ENCODE measurements at places on chromosomes 5 and 9. TPM values are rescaled to one million over a fixed set of nuclear protein-coding genes. Genes with fewer than 3 reads are reported as not detected.

PRR7 gene
- total RNA-seq: 30.9 TPM

C9orf153 gene
- total RNA-seq: not detected

DNA sequence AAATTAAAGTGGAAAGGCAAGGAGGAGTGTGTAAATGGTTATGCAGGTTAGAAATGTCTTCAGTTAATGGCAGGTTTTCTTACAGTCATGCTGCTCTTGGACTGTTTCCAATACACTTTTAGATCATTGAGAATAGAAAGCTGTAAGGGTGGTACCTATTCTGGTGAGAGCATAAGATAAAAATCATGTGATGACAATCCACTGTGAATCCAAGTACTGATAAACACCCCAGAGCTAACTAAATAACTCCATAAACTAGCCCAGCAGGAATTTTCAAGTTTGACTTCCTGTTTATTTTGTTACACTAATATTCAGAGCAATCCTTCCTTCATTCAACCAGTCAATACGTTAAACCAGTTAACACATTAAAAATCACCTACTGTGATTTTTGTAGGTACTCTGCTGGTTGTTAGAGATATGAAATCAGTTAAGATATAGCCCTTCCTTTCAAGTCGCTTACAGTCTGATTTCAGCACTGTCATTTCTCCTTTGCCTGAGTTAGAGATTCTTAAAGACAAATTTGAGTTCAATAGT lies 22.6 kb downstream of the VCAN start:
- DNase-seq: no peak

CCL21 gene
- not detected for total RNA-seq

DIAPH1 gene
- 101 TPM for total RNA-seq

Measured in epithelial cell of proximal tubule (primary cell).